ENCODE measurements at places on chromosomes 5 and 9.

GRCh38 chr9:14533867-14534640, 159.2 kb downstream of the ZDHHC21 start:
- DNase-seq, result no peak

GRCh38 chr9:136826703-136827582, 15.3 kb upstream of the AJM1 start:
- no peak for DNase-seq

DNA sequence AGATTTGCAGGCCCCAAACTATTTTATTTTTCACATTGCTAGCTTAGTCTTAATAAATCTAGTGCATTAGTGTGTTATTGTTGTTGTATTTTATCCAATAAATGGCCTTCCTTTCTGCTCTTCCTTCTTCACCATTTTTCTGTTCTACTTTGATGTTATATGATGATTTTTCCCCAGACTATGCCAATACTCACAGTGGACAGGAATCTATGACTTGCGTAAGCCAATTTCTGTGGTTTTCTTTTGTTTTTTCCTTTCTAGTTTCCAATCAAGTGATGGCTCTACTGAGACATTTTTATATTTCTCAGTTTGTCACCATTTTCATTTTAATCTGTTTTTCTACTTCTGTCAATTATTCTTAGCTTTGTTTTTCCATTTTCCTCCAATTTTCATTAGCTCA, 106.8 kb upstream of the FBXL7 start:
- DNase-seq, result no peak

DNA sequence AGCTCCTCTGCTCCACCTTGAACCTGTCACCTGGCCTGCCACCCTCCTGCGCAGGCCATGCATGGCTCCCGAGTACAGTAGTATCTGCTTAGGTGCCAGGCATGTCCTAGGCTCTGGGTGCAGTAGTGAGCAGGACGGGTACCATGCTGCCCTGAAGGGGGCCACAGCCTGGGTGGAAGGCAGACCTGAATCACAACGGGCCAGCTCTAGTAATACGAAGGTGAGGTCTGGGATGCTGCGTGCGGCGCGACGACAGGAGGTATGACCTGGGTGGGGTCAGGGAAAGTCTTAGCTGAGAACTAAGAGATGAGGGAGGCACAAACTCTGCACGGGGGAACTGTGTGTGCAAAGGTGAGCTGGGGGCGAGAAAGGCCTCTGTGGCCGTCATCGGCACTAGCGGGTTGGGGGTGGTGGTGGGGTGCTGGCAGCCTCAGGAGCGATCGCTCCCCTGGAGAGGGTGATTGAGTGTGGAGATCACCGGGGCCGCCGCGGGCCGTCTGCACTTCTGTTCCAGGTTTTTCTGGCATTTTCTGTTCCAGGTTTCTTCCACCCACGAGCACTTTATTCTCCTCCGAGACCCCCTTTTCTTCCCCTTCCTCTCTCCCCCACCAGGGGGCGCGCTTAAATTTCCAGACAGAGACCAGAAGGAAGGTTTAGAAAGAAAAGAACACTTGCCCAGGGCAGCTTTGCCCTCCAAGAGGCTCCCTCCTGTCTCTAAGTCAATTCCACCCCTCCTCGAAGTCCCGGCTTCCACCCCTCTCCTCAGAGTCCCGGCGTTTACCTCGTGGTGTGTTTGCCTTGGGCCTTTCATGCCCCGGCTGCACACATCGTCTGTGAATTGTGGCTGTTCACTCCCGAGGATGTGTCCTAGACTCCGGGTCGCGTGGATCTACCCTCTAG, 15.1 kb downstream of the PDLIM4 start:
- DNase-seq, result no peak

DNA sequence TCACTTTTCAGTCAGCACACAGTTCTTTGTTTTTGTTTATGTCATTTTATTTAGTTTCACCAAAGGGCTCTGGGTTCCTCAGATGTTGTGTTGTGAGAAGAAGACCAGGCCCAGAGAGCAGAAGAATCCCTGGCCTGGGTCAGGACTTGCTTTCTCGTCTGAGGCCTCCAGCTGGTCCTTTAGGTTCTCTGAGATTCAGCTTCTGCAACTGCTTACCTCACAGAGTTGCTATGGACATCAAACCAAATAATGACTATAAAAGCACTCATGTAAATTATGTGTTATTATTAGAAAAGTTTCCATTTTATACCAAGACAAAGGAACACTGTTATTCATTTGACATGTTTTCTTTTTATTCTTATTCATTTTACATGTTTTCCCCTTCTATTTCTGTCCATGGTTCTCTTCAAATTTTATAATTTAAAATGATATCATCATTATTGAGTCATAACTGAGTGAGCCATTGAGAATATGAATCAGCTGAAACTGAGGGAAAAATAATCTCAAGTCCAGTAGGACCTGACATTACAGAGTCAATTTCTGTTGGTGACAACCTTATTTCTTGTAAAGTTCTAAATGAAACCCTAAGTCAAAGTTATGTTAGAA, 44.0 kb upstream of the GLRX start:
- DNase-seq, result no peak

DNA sequence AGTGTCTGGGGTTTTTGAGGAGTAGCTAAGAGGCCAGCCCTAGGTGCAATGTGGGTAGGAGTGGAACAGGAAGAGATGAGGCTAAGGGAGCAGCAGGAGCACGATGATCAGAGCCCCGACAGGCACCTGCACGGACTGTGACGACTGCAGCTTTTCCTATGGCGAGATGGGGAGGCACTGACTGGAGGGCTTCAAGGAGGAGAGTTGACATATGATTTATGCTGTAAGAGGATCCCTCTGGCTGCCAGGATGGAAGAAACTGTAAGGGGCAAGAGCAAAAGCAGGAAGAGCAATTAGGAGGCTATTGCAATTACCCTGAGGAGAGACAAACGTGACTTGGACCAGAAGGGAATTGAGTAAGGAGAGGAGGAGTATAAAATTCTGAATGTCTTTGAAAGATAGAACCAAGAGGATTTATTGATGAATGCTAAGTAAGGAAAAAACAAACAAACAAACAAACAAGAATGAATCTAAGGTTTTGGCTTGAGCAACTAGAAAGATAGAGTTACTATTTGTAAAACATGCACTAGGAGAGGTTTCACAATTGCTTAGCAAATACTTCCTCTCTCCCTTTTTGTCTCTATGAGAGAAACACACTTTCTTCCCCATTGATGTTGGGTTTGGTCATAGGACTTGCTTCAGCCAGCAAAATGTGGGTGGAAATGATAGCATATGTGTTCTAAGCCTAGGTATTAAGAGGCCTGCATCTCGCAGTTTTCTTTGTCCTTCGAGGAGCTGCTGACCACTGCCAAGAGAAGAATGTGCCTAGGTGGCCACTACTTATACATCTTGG, 32.9 kb downstream of the TRPC7 start:
- no peak for DNase-seq

DNA sequence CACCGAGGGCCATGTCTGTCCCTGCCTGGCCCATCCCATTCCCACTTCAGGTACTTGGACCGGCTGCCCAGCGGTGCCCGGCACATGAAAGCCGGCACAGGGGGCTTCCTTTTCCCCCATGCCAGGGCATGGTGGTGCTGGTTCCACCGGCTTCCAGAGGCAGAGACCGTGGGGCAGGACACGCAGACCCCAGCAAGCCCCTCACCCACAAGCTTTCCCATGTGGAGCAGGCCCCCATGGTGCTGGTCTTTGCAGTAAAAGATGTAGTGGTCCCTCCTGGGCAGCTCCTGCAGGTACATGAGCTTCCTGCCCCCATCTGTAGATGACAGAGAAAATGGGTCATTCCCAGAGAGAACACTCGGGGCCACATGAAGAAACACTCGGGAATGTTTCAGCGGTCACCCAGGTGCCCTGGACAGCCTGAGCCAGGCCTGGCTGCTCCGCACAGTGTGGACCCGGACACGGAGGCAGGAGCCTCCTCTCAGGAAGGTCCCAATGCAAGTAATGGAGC, 2.0 kb downstream of the OBP2B start:
- no peak for DNase-seq

GRCh38 chr9:126149661-126150060, 177.0 kb upstream of the MVB12B start:
- no peak for DNase-seq

Measured in GM04504 (cell line).